ENCODE measurements at places on chromosomes 16 and 17.

DNA sequence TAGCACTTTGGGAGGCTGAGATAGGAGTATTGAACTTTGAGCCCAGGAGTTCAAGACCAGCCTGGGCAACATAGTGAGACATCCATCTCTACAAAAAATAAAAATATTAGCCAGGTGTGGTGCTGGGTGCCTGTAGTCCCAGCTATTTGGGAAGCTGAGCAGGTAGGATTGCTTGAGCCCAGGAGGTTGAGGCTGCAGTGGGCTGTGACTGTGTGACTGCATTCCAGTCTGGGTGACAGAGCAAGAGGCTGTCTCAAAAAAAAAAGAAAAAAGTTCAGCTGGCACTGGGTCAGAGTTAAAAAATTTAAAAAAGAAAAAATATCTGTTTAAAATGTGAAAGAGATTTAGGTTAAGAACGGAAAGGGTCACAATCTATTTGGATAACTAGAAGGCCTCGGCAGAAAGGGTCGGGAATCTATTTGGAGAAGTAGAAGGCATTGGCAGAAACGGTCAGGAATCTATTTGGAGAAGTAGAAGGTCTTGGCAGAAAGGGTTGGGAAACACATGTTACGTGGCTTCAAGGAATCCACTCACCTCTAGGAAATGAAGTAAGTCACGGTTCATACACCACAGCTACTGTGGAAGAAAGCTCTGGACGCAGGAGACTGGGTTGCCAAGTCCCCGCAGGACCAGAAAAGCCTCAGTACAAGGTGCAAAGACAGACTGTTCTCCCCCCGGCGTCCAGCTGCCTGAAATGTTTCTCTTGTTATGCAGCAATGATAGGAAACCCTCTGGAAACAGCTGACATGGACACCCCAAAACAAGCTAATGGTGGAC lies 25.3 kb downstream of the LMF1 start:
- no peak for DNase-seq

- no peak for DNase-seq
These were observed 60.5 kb downstream of the ADAMTS18 start for GRCh38 chr16:77374384-77374783.

DNA sequence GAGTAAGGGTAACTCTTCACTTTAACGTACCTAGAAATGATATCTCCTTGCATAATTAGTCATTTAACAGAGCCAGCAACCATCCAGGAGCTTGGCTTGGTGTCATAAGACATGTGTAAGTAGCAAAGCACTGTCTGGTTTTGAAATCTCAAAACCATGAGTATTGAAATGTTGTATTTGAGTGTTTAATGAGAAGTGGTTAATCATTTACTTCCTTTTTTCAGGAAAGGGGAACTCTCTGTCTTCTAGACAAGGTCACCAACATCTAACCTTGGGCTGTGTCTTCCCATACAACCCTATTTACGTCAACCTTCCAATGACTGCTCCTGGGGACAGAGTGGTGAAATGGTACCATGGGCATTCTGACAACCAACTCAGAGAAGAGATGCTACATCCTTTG lies 27.1 kb downstream of the PMP22 start:
- no peak for DNase-seq

DNA sequence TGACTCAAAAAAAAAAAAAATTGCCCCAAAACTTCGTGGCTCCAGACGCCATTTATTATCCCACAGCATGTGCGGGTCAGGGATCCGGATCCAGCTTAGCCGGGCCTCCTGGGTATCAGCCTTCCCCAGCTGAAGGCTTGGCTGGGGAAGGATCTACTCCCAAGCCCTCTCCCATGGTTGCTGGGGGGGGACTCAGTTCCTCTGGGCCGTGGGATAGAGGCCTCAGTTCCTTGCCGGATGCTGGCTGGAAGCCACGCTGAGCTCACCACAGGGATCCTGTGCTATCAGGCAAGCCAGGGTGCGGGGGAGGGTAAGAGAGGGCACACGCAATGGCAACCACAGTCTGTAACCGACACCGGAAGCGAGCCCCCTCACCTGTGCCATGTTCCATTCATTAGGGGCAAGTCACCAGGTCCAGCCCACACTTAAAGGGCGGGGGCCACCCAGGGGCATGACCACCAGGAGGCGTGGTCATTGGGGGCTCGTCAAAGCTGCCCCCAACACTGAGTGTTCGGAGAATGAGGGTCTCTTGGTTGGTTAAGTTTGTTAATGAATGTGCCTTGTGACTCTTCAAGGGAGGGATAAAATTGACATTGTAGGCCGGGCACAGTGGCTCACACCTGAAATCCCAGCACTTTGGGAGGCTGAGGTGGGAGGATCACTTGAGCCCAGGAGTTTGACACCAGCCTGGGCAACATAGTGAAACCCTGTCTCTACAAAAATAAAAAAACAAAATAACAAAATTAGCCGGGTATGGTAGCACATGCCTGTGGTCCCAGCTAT lies 210.0 kb upstream of the GSE1 start:
- DNase-seq: peak; percentile 77

DNA sequence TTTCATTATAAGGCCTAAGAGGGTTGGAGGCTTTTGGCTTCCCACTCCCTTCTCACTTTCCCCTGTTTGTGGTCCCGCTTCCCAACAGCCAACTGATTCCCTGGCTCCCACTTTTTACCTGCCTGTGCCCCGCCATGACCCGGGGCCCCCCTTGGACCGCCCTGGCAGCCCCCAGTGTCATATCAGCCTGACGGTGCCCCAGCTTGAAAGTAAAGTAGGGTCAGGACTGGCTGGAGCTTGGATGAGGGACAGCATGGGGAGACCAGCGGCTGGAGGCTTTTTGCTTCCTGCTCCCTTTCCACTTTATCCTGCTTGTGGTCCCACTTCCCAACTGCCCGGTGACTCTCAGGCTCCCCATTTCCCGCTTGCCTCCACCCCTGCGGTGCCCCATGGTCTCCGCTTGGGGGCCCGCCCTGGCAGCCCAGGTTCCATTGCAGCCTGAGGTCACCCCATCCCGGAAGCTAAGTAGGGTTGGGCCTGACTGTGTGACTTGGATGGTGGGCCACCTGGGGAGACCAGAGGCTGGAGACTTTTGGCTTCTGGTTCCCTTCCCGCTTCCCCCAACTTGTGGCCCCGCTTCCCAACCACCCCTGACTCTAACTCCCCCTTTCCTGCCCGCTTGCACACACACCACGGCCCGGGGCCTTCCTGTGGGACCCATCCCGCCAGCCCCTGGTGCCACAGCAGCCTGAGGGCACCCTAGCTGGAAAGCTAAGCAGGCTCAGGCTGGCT lies 2274.7 kb downstream of the TP53TG3F start:
- no peak for DNase-seq

DNA sequence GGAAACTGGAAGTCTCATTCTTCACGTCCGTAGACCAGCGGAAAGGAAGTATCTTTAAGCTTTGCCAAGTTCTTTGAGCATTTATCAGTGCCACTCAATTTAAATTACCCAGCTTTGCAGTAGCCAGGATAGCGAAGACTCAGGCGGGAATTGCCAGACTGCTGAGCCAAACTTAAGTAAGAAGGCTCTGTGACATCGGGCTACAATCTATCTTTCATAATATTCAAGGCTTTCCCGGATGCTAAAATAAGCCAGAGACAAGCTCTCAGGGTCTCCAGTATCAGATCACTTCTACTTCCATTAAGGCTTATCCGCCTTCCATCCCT lies 436 bp upstream of the BRIP1 start:
- no peak for DNase-seq

DNA sequence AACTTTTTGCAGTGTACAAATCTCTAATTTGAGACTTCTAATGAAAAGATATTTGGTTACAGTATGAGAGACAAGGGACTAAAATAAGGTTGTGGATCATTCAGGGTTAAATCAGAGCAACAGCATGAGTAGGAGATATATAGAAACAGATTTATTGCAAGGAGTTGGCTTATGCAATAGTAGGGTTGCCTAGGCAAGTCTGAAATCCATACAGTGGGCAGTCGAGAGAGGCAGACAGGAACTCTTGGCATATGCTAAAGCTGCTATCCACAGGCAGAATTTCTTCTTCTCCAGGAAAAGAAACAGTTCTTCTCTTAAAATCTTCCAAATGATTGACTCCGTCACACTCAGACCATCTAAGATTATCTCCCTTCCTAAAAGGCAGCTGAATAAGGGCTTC lies 500.8 kb downstream of the MAF start:
- DNase-seq: no peak

GRCh38 chr16:88589441-88589840 lies 19.2 kb downstream of the ZC3H18 start:
- DNase-seq: no peak

DNA sequence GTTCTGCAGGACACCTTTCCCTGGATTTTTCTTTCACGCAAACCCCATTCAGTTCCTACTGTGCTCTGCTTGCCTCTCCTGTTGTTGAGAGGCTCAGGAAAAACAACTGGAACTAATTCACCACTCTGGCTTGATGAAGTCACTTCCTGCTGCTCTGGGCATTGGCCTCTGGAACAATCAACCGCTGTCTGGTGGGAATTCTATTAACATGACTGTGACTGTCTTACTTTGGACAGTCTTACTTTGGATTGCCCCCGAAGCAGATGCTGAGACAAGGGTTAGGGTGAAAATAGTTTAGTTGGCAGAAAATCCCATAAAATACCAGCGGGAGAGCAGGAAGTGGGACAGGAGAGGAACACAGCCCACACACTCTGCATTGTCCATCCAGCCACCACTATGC lies 90.0 kb upstream of the HSBP1 start:
- DNase-seq: no peak

DNA sequence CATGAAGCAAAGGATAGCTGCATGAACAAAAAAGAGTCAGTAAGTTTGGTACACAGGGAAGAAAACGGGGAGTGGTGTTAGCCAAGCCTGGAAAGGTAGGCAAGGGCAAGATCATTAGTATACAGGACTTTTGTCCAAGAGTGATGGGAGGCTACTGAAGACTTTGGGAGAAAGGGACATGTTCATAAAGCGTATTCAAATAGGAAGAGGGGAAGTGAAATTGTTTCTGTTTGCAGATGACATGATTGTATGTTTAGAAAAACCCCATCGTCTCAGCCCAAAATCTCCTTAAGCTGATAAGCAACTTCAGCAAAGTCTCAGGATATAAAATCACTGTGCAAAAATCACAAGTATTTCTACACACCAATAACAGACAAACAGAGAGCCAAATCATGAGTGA lies 19.4 kb downstream of the CDYL2 start:
- DNase-seq: no peak

DNA sequence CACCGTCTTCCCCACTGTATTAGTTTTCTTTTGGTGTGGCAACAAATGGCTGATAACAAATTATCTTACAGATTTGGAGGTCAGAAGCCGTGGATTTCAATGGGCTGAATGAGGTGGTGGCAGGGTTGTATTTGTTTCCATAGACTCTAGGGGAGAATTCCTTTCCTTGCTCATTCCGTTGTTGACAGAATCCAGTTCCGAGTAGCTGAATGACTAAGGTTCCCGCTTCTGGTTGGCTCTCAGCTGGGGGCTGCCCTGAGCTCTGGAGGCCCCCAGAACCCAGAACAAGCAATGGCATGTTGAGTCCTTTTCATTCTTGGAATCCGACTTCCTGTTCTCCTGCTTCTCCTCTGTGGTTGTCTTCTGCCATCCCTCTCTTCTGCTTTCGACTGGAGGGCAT lies 280.4 kb downstream of the SNX29 start:
- no peak for DNase-seq

- no peak for DNase-seq
These were observed 60.1 kb downstream of the TK2 start for GRCh38 chr16:66489818-66490217.

DNA sequence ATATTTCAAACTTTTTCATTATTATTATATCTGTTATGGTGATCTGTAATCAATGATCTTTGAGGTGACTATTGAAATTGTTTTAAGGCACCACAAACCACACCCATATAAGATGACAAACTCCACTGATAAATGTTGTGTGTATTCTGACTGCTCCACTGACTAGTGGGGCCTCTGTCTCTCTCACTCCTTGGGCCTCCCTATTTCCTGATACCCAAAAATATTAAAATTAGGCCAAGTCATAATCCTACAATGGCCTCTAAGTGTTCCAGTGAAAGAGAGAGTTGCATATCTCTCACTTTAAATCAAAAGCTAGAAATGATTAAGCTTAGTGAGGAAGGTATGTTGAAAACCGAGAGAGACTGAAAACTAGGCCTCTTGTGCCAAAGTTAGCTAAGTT lies 23.4 kb downstream of the CYLD start:
- no peak for DNase-seq

- peak; percentile 37 for DNase-seq
These were observed 23.4 kb upstream of the PHKG2 start for GRCh38 chr16:30724641-30725417.

DNA sequence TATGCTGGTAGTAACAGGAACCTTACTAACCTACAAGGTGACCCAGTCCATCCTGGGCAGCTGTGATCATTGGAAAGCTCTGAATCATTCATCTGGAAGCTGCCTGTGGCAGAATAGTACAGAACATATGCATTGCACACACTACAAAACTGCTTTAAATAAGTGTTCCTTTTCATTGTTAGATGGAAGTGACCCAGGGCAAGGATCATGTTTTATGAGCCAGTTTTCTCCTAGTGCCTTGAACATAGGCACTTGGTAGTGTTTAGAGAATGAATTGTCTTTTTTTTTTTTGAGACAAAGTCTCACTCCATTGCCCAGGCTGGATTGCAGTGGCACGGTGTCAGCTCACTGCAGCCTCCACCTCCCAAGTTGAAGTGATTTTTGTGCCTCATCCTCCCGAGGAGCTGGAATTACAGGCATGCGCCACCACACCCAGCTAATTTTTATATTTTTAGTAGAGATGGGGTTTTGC lies 55.4 kb downstream of the TENT4B start:
- no peak for DNase-seq

DNA sequence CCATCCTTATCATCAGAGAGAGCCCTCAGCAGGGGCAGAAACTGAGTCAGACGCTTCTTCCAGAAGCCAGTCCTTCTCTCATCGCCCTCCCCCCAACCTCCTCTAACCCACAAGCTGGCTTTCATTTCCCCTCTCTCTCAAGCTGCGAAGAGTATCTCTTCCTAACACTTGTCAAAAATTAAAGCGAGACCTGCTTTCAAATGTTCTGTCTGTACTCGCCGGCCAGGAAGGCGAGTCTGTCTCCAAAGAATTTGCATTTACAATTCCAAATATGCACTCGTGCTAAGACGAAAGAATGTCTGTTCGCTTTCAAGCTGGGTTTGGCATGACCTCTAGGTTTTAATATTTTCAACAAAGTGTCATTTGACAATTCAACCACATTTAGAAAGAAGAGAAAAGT lies 140.4 kb downstream of the RGS9 start:
- DNase-seq: no peak
